Thoracic aorta endothelial cell (primary cell): ENCODE measurements at places on chromosomes 4 and X. TPM values are rescaled to one million over a fixed set of nuclear protein-coding genes. Genes with fewer than 3 reads are reported as not detected.

Gene DACH2
- not detected in 2 replicates for total RNA-seq

Gene SCRG1
- total RNA-seq = under 0.01 and 0.07 TPM in 2 replicates

Gene TRIM60
- total RNA-seq = not detected in 2 replicates

Gene MGAT4D
- not detected in 2 replicates for total RNA-seq
